ENCODE measurements at places on chromosomes 16 and 17.

DNA sequence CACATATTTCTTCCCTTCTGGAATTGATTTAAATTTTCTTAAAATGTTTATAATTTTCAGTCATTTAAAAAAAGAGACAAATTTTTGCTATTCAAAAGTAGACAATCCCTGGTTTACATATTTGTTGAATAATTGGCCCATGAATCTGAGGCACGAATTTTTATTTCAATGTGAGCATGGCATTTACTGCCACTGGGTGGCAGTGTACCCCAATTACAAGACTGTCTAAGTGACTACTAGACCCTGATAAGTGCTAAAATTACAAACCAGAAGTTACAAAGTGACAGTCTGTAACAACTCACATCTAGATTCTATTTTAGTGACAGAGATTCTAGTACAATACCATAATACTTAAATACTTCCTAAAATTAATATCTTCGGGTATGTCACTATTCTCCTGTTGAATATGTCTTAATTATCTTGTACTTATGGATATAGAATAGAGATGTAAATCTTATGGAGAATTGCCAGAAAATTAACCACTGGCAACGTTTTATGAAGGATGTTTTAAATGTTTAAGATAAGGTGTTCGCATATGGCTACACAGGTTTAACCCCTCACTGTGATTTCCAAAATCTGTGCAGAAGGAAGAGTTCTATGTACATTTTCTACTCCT lies 235.8 kb downstream of the MAP2K4 start:
- peak; percentile 15 for DNase-seq

GRCh38 chr17:37693328-37693727 lies 50.1 kb upstream of the DDX52 start:
- DNase-seq = no peak

- no peak for DNase-seq
Measured at GRCh38 chr17:42402117-42402516, 13.9 kb upstream of the STAT3 start.

GRCh38 chr17:30323895-30324319 lies 9.9 kb downstream of the TMIGD1 start:
- DNase-seq = peak; percentile 50

DNA sequence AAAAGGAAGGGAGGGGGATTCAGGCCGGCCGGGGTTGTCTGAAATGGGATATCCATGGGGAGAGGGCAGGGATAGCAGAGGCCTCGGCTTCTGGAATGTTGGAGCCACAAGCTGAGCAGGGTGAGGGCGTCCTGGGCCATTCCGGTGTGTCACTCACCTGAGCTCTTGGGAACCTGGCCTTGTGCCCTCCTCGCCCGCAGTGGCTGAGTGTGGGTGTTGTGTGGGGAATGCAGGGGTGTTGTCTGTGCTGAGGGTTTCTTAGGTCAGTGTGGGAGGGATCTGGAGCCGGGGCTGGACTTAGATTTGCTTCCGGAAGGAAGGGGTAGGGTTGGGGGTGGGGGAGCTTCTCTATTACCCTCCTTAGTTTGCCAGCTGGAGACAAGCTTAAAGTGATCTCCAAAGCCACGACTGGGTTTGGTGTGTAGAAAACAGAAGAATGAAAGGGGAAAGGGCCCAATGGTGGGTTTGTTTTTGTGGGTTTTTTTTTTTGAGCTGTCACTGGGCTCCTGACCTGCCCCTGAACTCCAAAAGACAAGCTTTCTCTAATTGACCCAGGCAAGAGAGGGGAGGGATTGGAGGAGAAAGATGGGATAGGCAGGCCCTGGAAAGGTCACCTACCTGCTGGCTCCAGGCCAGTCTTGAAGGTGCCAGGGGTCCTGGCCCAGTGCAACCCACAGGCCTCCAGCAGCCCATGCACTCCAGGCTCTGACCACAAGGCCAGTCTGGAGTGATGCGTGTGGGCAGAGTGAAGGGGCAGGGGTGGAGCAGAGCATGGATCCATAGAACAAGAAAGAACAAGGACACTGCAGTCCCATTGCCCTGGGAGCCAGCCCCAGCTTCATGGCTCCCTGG lies at the start of gene SULT1A2:
Gene SULT1A2 (minus strand): TSS at position 211 of the 852 bp plus-strand sequence. CDS start 1,120 bp downstream, outside the sequence.
- no peak for DNase-seq

DNA sequence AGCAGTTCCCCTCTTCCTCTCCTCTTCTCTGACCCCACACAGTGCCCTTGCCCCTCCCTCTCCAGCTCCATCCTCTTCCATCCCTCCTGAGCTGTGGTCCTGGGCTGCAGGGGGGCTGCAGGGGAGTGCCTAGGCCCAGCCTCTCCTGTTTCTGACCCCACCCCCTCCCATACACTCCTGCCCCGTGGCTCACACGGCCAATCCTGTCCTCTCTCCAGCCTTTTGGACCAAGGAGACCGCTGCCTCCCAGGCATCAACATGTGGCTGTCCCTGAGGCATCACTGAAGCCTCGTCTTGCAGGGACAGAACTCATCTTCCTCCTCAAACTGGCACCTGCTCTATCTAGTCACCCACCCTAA lies 6.7 kb downstream of the CLUH start:
- DNase-seq = no peak

GRCh38 chr17:80751946-80752581 lies 207.4 kb downstream of the RPTOR start:
- DNase-seq = no peak

DNA sequence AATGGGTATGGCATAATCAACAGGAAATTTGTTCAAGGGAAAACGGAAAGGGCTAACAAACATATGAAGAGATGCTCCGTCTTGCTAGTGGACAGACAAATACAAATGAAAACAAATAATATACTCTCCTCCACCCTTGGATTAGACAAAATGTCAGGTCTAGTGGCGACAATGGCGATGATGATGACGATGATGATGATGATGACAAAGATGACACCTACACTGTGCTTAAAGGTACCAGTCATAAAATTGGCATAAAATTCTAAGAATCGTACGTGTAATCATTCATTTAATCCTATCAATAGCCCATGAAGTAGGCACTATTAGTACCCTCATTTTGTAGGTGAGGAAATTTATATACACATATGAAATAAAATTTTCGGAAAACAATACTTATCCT lies 174.6 kb downstream of the PMP22 start:
- no peak for DNase-seq

DNA sequence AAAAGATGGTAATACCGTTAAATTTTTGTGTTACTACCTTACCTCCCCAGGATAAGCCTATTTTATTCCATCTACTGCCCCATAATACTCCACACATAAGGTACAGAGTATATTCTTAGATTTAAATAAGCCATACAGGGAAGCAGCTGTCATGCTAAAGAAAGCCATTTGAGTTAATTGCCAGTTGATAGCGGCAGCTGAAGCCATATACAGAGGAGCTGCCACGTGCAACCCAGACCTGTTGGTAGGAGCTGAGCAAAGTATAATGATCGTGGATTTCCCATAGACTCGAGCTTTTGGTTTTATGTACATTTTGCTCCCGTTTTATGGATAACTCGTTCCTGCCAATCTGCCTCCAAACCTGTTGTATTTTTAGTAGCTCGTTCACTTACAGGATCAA lies 12.0 kb downstream of the CPSF4L start:
- DNase-seq = no peak

DNA sequence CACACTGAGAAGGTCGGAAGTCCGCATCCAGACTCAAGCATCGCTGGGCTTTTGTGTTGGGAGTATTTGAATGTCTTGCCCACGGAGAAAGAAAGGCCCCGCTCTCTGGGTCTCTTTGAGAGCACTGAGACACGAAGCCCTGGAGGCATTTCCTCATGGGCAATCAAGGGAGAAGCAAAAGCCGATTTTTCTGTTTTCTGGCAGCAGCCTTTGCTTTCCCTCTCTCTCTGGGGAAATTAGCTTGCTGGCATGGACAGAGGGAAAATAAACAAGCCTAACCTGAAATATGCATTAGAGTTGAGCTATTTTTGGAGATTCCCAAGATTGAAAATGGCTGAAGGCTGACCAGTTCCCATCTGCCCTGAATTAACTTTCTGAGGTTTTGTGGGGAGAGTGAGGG lies 238.7 kb downstream of the HAPSTR1 start:
- DNase-seq = no peak

- no peak for DNase-seq
Measured at GRCh38 chr17:31444026-31444425, 52.6 kb downstream of the RAB11FIP4 start.
